ENCODE measurements at places on chromosomes 1 and 21.

GRCh38 chr1:183753464-183753891 is 51.4 kb upstream of the RGL1 start:
- no peak for DNase-seq

DNA sequence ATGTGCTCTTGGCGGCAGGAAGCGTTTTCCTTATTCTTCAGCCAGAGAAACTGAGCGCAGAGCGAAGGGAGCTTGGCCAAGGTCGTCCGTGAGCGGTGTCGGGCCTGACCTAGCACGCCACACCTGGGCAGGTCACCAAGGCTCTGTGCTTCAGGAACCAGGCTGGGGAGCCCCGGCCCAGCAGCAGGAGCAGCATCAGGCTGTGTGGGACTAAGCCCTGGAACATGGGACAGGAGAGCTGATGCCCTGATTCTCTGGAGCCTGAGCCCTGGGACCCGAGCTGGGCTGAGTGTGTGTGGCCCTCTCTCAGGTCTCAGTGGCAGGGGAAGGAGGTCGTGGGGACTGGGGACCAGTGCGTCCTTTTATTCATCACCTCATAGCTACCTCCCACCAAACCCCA is 65.2 kb upstream of the ABCG1 start:
- no peak for DNase-seq

DNA sequence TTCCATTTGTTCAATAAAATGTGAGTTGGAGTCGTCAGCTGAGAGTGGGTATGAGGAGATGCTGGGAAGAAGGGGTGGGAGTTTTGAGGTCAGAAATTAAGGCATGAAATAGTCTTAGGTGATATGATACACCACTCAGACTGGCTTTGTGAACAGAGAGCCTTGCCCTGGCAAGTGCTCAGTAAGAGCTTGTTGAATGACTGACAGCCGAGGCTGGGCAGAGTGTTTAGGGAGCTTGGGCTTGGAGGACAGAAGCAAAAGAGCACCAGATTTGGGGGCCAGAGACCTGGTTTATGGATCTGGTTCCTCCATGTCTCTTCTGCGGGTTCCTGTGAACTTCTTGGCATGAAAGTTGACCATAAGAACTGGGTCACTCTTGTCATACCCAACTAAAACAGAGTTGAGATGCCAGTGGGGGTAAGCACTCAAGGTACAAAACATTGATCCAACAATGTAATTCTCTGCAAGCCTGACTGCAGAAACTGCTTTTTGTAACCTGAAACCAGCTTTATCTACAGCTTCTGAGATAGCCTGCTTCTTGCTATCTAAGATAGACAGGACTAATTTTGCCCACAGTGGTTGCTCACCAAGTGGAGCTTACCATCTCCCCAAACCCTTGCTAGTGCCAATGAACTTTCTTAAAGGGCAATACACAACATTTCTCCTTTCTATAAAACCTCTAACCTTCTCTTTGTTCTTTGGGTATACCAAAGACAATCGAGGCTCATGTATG is 126.4 kb downstream of the TENT5C start:
- no peak for DNase-seq

GRCh38 chr1:185345913-185346720 is 29.1 kb upstream of the IVNS1ABP start:
- no peak for DNase-seq

GRCh38 chr1:233614743-233615521 is 1.0 kb downstream of the KCNK1 start:
- no peak for DNase-seq

DNA sequence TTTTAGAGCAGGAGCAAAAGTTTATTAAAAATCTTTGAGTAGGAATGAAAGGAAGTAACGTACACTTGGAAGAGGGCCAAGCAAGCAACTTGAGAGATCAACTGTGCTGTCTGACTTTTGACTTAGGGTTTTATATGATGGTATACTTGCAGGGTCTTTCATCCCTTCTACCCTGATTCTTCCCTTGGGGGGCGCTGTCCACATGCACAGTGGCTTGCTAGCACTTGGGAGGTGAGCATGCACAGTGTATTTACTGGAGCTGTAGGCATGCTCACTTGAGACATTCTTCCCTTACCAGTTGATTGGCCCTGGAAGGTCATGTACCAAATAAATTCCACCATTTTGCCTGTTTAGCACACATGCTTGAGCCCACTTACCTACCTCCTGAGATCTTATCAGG is 1001.3 kb upstream of the ADGRL2 start:
- no peak for DNase-seq

DNA sequence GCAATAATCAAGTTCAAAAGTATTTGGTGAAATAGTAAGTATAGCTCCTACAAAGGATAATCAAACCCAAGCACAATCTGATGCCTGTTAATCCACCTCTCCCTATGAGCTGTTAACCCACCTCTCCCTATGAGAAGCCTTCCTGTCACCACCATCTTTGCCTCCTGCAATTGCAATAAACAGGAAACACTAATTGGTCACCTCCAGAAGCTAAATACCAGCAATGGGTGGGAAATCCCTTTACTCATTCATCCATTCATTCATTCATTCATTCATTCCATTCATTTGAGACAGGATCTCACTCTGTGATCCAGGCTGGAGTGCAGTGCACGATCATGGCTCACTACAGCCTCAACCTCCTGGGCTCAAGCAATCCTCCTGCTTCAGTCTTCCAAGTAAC is 132.8 kb downstream of the RERE start:
- DNase-seq = no peak

- no peak for DNase-seq
Observed at GRCh38 chr1:154129391-154129970, 25.4 kb downstream of the NUP210L start.
